CD4-positive, alpha-beta T cell treated with Interferon gamma for 1 hour (primary cell): ENCODE measurements at places on chromosomes 4 and X.

- DNase-seq, result no peak
Observed at GRCh38 chrX:88883200-88883599, 136.2 kb downstream of the CPXCR1 start.

- DNase-seq, result no peak
Observed at GRCh38 chr4:59823311-59823710, 1376.8 kb upstream of the ADGRL3 start.

GRCh38 chrX:20393944-20394343, 127.2 kb upstream of the RPS6KA3 start:
- DNase-seq, result no peak

GRCh38 chrX:24899391-24899790, 116.4 kb downstream of the ARX start:
- DNase-seq, result no peak

GRCh38 chrX:46819136-46819535, 17.7 kb upstream of the RP2 start:
- DNase-seq, result no peak

DNA sequence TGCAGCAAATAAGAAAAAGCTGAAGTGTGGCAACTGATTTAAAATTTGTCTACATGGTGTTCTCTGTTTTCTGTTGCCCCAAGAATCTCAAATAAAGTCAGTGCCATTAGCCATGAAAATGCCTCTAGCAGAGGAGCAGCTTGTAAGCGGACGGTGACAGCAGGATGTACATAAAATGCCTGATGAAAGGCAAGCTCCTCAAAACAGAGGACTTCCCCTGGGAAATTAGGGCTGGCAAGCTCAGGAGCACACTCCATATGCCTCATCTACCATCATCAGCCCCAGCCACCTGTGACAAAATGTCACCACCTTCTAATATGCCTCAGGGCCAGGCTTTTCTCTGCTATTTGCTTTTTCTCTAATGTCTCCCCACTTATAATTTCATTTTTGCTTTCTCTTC, 54.5 kb downstream of the ASB9 start:
- no peak for DNase-seq

- no peak for DNase-seq
Observed at GRCh38 chr4:146654687-146655520, 16.2 kb downstream of the POU4F2 start.

DNA sequence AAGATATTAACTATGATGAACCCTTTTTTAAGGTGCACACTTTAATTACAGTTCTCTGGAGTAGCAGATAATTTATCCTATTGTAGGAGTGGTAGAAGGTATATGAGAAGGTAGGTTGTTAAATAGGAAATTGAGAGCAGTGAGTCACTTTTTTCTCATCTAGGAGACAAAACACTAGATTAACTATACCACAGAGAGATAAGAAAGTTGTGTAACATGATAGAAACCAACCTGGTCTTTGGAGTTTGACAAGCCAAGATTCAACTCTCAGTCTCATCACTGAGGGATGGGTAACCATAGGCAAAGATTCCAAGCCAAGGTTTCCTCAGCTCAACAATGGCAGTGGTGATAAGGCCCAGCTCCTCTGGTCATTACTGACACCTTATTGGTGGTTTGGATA, 104.0 kb downstream of the MAD2L1 start:
- no peak for DNase-seq

DNA sequence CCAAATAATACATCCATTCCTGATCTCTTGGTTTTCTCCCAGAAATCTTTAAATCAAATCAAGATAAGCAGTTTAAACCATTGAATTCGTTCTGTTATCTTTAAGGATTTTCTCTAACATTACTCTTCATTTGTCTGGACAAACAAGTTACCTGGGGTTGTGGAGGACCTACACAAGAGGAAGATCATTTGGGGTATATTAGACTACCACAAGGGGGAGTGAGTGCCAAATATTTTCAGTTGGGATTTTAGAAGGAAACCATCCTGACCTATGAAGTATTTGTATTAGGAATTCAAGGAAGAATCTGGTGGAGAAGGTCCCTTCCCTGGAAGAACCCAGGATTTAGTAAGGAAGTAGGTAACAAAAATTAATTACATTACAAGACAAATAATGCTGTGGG, 12.0 kb upstream of the DCHS2 start:
- no peak for DNase-seq

DNA sequence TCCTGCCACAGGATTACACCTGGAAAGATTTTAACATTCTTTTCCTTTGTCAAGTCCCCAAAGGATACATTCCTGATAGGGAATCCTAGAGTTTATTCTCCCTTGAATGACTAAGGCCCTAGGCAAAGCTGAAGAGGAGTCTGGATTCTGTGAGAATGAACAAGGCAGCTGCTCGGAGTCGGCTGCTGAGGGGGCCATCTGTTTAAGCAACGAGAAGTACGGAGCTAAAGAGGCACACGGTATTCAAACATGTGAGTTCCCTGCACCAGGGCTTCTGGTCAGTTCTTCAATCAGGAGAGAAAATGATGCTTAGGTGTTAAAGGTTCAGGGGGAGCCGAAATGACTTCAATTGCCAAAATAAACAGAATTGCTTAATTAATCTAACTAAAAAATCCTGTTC, 97.6 kb downstream of the MGST2 start:
- DNase-seq, result no peak

DNA sequence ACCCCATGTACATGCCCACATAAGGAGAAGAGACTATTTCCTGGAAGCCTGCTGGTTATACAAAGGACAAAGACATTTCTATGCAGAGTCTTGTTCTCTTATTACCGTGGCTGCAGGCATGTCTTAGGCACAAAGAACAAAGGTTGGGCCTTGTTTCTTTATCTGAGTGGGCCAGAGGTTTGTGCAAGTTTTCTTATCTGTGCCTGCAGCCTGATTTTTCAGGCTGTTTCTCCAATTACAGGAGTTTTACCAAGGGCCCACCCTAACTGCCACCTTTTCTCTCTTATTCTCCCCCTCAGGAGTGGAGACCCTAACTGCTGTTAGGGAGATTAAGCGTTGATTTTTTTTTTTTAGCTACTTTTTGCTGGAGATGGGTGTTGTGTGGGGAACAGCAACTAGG, 3.5 kb downstream of the TENT5D start:
- no peak for DNase-seq

GRCh38 chrX:42869011-42869410, 91.0 kb upstream of the PPP1R2C start:
- DNase-seq, result no peak

- no peak for DNase-seq
Observed at GRCh38 chrX:79159800-79160199, 15.3 kb downstream of the GPR174 start.
